ENCODE measurements at places on chromosomes 1 and 21. TPM values are rescaled to one million over a fixed set of nuclear protein-coding genes. Genes with fewer than 3 reads are reported as not detected.

Gene SPRR2F
- not detected for total RNA-seq

Gene TMOD4
- total RNA-seq: not detected

Gene TAS1R1
- not detected for total RNA-seq

Gene ABCG1
- total RNA-seq: 5.4 TPM

Gene MIB2
- 56.8 TPM for total RNA-seq

DNA sequence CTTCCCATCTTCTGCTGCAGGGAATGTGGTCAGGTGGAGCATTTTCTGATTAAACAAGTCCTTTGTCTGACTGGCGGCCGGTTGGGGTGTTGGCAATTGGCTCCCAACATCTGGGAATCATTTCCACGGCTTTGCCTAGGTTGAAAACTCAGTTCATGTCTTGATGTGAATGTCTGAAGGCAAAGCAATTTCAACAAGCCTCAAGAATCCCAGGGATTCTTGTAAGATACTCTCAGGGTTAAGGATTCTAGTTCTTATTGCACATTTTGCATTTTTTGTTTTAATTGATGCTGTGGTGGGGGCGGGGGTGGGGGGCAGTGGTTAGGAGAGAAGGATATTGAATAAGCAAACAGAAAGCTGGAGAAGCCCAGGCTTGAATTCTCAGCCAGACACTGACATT, 273.9 kb downstream of the KIF26B start:
- no peak for DNase-seq

GRCh38 chr1:101121975-101122374, 96.4 kb upstream of the DPH5 start:
- DNase-seq: no peak

- DNase-seq: no peak
These were observed 173.3 kb upstream of the FOXD3 start for GRCh38 chr1:63148825-63149645.

- no peak for DNase-seq
These were observed 8.1 kb downstream of the AKNAD1 start for GRCh38 chr1:108848806-108849205.

DNA sequence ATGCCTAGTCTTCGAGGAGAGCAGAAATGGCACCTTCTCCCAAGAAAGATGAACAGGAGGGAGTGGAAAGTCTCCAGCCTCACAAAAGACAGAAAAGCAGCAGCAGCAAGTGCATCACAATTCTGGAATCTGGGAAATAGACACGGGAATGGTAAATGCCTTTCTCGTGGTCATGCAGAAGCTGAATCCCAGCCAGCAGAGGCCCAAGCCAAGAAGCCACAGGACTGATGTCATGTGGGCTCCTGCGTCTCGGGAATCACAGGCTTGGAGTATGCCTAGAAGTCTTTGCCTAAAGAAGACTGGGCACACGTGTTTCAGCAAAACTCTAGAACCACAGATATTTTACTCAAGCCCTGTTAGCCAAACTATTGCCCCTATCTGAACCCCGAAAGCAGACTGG, 260.3 kb upstream of the PLD5 start:
- no peak for DNase-seq

- DNase-seq: no peak
These were observed 27.7 kb downstream of the PIGP start for GRCh38 chr21:37045149-37045548.

GRCh38 chr1:55279627-55280026, 64.5 kb upstream of the USP24 start:
- no peak for DNase-seq
